ENCODE measurements at places on chromosomes 1 and 21.

GRCh38 chr1:27416387-27417111 is 24.1 kb downstream of the GPR3 start:
- H3K27me3 ChIP-seq: no peaks in the 10 kb centered on the region
- no peak overlapping the region for H3K27ac ChIP-seq
- peaks cover 59% of the 10 kb centered on the region for H3K36me3 ChIP-seq
- peaks cover 18% of the 10 kb centered on the region for H3K4me1 ChIP-seq
- peak; percentile 80 for DNase-seq
- H3K4me3 ChIP-seq: no peak overlapping the region

DNA sequence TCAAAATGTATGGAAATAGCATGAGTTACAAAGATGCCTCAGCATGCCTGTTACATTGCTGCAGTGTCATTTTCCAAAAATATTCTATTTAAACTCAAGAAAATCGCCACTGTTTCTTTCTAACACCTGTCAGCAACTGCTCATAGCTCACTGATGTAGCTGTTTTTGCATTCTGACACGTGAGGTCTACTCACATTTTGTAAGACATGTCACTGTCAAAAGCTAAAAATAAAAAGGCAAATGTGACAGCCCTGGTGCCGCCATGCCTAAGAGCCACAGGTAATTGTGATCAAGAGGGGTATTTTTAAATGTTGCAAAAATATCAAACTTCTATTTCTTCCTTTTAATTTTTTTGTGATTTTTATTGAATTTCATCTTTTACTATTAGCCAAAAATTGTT is 556.2 kb upstream of the TMPRSS15 start:
- H3K27me3 ChIP-seq: no peaks in the 10 kb centered on the region
- no peak overlapping the region for H3K27ac ChIP-seq
- no peak overlapping the region for H3K4me3 ChIP-seq
- H3K4me1 ChIP-seq: no peaks in the 10 kb centered on the region
- no peaks in the 10 kb centered on the region for H3K36me3 ChIP-seq
- DNase-seq: no peak

DNA sequence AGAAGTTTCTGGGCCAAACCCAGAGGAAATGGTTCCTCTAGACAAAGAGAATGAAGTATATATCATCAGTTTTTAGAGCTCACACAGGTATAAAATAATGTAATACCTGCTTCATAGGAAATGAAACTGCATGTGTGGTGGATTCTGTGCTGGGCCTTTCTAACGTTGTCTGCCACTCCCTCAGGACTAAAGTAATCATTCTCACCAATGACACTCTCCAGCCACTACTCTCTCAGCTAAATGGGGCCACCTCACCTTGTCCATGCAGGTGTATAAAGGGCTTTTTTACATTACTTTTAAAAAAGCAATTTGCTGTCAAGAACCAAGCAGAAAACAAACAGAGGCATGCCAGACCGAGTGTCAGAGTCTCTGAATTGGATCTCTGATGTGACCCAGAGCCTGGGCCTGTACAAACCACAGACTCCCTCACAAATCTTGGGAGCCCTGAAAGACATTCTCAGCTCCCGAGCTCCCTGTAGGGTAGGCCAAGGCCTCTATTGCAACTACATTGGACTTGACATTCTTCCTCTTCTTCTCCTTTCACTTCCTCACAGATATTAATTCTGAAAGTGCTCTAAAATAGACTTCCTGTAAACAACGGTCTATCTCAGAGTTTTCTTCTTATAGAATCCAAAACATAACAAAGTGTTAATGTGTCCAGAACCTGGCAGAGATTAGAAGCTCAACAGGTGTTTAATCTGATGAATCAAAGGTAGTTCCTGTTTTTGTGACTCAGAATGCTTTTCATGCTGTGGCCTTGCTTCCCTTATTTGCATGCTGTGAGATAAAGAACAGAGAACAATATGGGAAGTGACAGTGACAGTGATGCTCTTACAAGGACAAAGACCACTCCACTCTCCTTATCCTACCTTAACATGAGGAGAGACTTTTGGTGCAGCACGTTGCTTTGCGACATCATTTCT is 8.6 kb downstream of the AIM2 start:
- no peaks in the 10 kb centered on the region for H3K36me3 ChIP-seq
- H3K4me3 ChIP-seq: no peak overlapping the region
- DNase-seq: no peak
- H3K27me3 ChIP-seq: no peaks in the 10 kb centered on the region
- 0 out of 2 replicates have a peak, but pooled peaks cover 6% of the 10 kb centered on the region for H3K4me1 ChIP-seq

GRCh38 chr1:15579683-15580047 is 5.2 kb downstream of the AGMAT start:
- H3K36me3 ChIP-seq: no peaks in the 10 kb centered on the region
- no peak overlapping the region for H3K27ac ChIP-seq
- H3K27me3 ChIP-seq: no peaks in the 10 kb centered on the region

DNA sequence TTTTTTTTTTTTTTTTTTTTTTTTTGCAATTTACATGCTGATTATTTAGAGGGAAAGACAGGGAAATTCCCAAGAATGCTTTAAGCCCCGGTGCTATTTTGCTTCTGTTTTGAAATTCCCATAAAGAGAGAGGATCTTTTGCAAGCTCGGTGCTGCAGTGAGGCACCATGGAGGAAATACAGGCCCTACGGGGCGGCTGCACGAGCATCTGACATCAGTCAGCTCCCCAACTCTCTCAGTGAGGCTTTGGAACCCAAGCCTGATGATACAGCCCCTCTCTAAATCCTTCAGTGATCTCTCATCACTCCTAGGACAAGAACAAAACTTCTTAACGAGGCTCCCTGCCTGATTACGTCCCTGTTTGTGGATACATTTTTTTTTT is 791 bp upstream of the CHI3L1 start:
- no peaks in the 10 kb centered on the region for H3K36me3 ChIP-seq
- no peak overlapping the region for H3K4me3 ChIP-seq
- no peaks in the 10 kb centered on the region for H3K4me1 ChIP-seq
- no peak overlapping the region for H3K27ac ChIP-seq
- no peaks in the 10 kb centered on the region for H3K27me3 ChIP-seq
- no peak for DNase-seq

GRCh38 chr1:233269656-233270055 is 25.9 kb downstream of the PCNX2 start:
- H3K36me3 ChIP-seq: no peaks in the 10 kb centered on the region
- H3K4me1 ChIP-seq: peaks cover 11% of the 10 kb centered on the region
- DNase-seq: peak; percentile 65
- H3K27me3 ChIP-seq: no peaks in the 10 kb centered on the region

GRCh38 chr1:10980841-10981727 is 31.4 kb upstream of the TARDBP start:
- 0 out of 2 replicates have a peak, but pooled peaks cover 6% of the 10 kb centered on the region for H3K27me3 ChIP-seq
- peak overlapping the region; percentile 52 for H3K4me3 ChIP-seq
- H3K4me1 ChIP-seq: peaks cover 24% of the 10 kb centered on the region
- no peaks in the 10 kb centered on the region for H3K36me3 ChIP-seq
- H3K27ac ChIP-seq: peak overlapping the region; percentile 26
- peak; percentile 72 for DNase-seq

DNA sequence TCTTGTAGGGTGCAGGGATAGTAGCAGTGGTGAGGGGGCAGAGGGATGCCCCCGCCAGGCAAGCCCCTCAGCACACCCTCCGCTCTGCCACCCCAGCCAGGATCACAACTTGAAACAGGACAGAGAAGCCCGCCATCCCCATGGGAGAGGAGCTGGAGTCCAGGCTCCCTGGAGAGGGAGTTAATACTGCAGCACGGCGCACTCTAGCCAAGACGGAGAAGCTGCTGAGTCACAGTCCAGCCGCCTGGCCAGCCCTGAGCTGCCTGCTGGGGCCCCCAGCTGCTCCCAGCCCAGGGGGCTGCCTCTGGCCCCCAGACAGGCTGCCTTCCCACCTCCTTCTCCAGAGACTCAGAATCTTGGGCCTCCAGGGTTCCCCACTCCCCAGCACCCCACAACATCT is 87.2 kb downstream of the SYT2 start:
- no peak overlapping the region for H3K4me3 ChIP-seq
- no peak overlapping the region for H3K27ac ChIP-seq
- H3K36me3 ChIP-seq: no peaks in the 10 kb centered on the region

DNA sequence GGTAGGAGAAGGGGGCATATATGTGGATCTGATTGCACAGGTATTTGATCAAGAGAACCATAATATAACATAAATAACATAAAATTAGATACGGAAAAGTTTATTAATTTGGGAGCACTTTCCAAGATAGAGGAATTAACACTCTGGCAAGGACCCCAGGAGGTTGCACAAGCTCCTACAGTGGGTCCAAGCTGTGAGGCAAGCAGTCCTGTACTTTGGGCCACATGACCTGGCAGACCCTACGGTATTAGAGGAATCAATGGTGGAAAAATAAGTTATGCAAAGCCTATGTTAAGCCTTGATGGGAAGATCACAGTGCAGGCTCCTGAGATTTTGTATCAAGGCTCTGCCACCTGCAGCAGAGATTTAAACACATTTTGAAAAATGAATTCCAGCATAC is 220.1 kb downstream of the COL24A1 start:
- DNase-seq: no peak
- H3K4me1 ChIP-seq: peaks cover 9% of the 10 kb centered on the region
- H3K36me3 ChIP-seq: no peaks in the 10 kb centered on the region

GRCh38 chr1:1956101-1956500 is 37.0 kb upstream of the TMEM52 start:
- DNase-seq: no peak
- peaks cover 21% of the 10 kb centered on the region for H3K27me3 ChIP-seq
- no peaks in the 10 kb centered on the region for H3K36me3 ChIP-seq
- no peak overlapping the region for H3K4me3 ChIP-seq
- no peaks in the 10 kb centered on the region for H3K4me1 ChIP-seq

- no peaks in the 10 kb centered on the region for H3K36me3 ChIP-seq
- DNase-seq: no peak
- no peak overlapping the region for H3K4me3 ChIP-seq
- H3K27ac ChIP-seq: no peak overlapping the region
- H3K4me1 ChIP-seq: no peaks in the 10 kb centered on the region
Measured at GRCh38 chr1:100413035-100413434, 60.7 kb downstream of the CDC14A start.

DNA sequence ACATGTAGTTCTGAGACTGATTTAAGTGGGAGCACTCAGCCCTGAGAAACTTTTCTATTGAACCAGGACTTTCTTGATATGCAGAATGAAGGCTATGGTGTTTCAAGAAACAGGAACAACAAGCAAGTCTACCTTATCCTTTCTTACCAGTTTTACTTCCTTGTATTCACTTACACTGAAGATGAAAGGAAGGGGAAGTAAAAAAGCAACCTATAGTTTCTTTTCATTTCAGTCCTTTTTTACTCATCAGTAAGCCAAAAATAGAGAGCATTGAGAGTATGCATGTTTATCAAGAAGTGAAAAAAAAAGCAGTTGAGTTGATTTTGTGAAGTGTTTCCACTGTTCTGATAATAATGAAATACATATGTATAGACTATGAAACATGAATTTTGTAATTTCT is 1010.3 kb downstream of the AMY1C start:
- no peak overlapping the region for H3K27ac ChIP-seq
- no peaks in the 10 kb centered on the region for H3K27me3 ChIP-seq
- H3K4me1 ChIP-seq: no peaks in the 10 kb centered on the region
- H3K4me3 ChIP-seq: no peak overlapping the region
- no peak for DNase-seq

DNA sequence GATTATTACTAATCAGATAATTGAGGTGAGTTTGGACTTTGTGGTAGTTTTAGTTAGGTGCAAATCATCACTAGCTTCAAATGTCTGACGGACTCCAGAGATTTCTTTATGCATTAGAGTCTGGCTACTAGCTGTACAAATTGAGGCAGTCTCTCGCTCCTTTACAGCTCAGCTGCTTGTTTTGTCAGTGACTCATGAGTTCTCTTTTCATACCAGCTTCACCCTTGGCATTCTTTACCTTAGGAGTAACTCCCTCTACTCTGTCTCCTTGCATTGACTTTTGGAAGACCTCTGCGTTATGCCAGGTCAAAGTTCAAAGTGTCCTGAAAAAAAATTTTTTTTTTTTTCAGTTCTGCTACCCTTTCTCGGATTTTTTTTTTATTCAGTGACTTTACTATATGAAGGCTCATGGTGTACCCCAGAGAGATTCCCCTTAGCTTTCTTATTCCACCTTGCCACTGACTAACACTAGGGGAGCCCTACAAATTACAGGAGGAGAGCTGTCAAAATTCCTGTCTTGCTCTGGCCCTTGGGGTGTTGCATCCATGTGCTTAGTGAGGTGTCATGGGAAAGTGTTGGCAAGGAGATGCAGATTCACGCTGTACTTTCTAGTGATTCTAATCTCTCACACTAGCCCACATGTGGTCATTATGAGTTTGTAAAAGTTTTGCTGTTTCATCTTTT is 576.6 kb downstream of the ADGRL2 start:
- DNase-seq: no peak
- no peaks in the 10 kb centered on the region for H3K36me3 ChIP-seq
- H3K27ac ChIP-seq: no peak overlapping the region
- no peak overlapping the region for H3K4me3 ChIP-seq
- no peaks in the 10 kb centered on the region for H3K4me1 ChIP-seq

DNA sequence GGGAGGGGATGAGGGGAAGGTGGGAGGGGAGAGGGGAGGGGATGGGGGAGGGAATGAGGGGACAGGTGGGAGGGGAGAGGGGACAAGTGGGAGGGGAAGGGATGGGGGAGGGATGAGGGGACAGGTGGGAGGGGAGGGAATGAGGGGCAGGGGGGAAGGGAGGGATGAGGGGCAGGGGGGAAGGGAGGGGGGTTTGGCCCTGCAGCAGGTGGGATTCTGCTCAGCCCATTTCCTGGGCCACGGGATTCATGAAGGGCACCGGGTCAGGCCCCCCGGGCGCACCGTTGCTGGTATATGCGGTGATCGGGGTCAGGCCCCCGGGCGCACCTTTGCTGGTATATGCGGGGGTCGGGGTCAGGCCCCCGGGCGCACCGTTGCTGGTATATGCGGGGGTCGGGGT is 15.1 kb upstream of the SAMD11 start:
- H3K27me3 ChIP-seq: no peaks in the 10 kb centered on the region
- DNase-seq: no peak
- H3K27ac ChIP-seq: no peak overlapping the region
- no peak overlapping the region for H3K4me3 ChIP-seq

DNA sequence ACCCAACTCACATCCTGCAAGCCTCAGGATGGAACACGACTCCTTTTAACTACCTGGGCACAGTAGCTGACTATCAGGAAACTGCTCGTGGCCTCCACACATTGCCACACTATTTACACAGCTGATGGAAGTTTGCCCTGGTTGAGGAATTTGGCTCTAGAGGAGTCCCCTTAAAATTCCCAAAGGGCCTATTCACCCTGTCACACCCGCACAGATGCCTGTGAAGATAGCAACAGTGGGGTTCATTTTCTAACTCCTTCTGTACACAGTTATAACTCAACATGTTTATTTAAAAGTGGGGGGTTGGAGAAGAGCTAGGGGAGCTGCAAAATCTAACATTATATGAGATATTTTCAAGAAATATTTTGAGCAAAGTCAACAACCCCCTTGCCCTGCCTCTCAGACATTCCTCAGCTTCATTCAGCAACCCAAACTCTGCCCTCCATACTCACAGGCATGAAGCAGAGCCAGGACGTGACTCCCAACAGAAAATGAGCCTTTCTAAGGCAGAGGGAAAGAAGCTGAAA is 35.8 kb upstream of the CCN1 start:
- DNase-seq: peak; percentile 62
- peaks cover 36% of the 10 kb centered on the region for H3K36me3 ChIP-seq
- peaks cover 61% of the 10 kb centered on the region for H3K4me1 ChIP-seq
- 0 out of 2 replicates have a peak overlapping the region, but pooled peaks have one; percentile 3 for H3K4me3 ChIP-seq
- peak overlapping the region; percentile 42 for H3K27ac ChIP-seq
